ENCODE measurements at places on chromosomes 7 and 10. TPM values are rescaled to one million over a fixed set of nuclear protein-coding genes. Genes with fewer than 3 reads are reported as not detected.

DNA sequence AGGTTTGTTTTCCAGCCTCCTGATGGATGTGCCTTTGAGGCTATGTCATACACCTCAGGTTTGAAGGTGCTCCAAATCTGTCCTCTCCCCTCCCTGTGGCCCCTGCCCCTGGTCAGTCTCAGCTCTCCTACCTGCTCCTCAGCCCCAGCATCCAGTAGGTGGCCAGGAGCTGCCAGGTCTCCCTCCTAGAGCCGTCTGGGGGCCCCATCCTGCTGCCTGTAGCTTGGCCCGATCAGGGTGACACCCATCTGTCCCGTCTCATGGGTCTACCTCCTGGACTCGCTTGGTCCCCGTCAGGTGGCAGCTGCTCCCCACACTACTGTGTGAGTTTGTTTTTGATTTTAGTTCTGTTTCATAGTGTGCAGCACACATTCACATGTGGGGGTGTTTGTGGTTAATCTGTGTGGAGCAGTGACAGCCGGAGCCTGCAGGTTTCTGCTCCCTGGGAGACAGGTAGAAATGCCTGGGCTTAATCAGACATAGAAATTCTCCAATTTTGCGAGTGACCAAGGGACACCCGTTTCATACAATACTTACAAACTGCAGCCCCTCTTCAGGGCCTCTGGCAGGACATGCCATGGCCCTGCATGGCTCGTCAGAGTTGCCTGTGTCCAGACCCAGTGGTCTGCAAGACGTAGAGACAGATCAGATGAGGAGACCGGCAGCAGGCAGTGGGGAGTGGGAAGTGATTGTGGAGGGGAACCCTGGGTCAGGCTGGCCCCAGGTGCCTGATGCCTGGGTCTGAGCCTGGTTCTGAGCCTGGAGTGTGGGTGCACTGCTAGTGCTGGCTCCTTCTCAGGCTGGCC lies 17.1 kb downstream of the ADCY1 start:
- no peaks in the 10 kb centered on the region for H3K36me3 ChIP-seq
- no peaks in the 10 kb centered on the region for H3K4me1 ChIP-seq
- no peak overlapping the region for H3K27ac ChIP-seq
- H3K27me3 ChIP-seq, result peaks cover 18% of the 10 kb centered on the region
- H3K4me3 ChIP-seq, result no peak overlapping the region

GRCh38 chr10:49252313-49253034 lies 46.5 kb upstream of the C10orf71 start:
- no peak for DNase-seq
- no peaks in the 10 kb centered on the region for H3K36me3 ChIP-seq
- H3K27me3 ChIP-seq, result 0 out of 3 replicates have a peak, but pooled peaks cover 4% of the 10 kb centered on the region
- no peak overlapping the region for H3K4me3 ChIP-seq

DNA sequence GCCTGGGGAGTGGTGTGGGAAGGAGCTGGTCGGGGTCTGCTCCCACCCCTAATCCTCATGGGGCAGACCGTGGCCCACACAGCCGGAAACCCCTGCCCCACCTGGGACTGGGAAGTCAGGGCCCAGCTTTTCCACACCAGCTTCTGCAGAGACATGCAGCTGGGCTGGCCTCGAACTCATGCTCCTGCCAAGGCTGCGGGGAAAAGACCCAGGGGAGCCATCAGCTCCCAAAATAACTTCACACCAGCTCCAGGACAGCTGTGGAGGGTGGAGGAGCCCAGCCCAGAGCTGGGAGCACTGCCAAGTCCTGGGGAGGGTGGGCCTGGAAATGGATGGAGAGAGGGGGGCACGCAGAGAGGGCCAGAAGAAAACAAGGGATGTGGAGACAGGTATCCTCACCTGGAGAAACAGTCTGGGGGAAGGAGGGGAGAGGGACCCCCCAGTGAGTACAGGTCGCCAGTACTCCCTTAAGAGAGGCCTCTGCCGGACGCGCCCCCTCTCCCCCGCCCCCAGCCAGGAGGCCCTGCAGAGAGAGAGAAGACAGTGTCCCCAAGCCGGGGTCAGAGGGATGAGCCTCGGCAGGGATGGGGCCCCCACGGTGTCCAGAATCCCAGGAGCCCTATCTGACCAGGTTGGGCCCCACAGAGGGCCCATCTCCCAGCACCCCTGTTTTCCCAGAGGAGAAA lies 11.5 kb upstream of the GRIFIN start:
- no peak overlapping the region for H3K27ac ChIP-seq
- H3K4me1 ChIP-seq, result no peaks in the 10 kb centered on the region
- H3K27me3 ChIP-seq, result peaks cover 3% of the 10 kb centered on the region
- no peak for DNase-seq
- no peaks in the 10 kb centered on the region for H3K36me3 ChIP-seq

GRCh38 chr10:81136261-81136660 lies 598.6 kb downstream of the SH2D4B start:
- no peak for DNase-seq
- H3K27ac ChIP-seq, result no peak overlapping the region
- H3K27me3 ChIP-seq, result no peaks in the 10 kb centered on the region
- no peaks in the 10 kb centered on the region for H3K4me1 ChIP-seq
- no peak overlapping the region for H3K4me3 ChIP-seq

DNA sequence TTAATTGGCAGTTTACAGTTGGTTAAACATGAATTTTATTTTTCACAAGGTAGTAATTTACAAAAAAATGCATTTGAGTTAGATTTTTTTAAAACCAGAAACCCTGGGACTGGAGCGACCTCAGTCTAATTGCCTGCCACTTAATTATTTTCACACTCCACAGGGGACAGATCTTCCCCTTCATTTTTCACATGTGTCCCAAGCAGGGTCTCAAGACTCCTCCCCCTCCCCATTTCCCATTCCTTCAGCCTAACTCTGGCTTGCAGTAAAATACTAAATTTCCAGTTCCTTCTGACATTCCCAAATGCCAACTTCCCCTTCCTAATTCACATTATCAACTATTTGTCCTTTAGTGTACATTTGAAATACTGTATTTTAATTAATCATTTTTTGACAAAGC lies 948 bp downstream of the ZNF138 start:
- no peak for DNase-seq
- H3K36me3 ChIP-seq, result peaks cover under 1% of the 10 kb centered on the region
- H3K4me3 ChIP-seq, result peak overlapping the region; percentile 91
- H3K4me1 ChIP-seq, result peaks cover 18% of the 10 kb centered on the region
- no peaks in the 10 kb centered on the region for H3K27me3 ChIP-seq

Gene PHYH
- total RNA-seq, result 47.9 TPM

Gene GARIN1A
- total RNA-seq, result not detected

Gene C10orf105
- total RNA-seq, result not detected
